Heart right ventricle (tissue), 16 donors: ENCODE measurements at places on chromosomes 13 and 19. TPM values are rescaled to one million over a fixed set of nuclear protein-coding genes. Genes with fewer than 3 reads are reported as not detected.

The GAPDHS gene
- total RNA-seq, result not detected

The RELB gene
- 6.1 TPM for total RNA-seq

The SH2D3A gene
- 0.45 TPM for total RNA-seq

The ZFP82 gene
- 4.3 TPM for total RNA-seq

GRCh38 chr19:33812388-33813330, 16.0 kb downstream of the KCTD15 start:
- no peak for DNase-seq

- DNase-seq, result no peak
These were observed 11.8 kb downstream of the LIG1 start for GRCh38 chr19:48158210-48158790.

GRCh38 chr13:29255567-29255966, 339.9 kb downstream of the SLC7A1 start:
- no peak for DNase-seq

DNA sequence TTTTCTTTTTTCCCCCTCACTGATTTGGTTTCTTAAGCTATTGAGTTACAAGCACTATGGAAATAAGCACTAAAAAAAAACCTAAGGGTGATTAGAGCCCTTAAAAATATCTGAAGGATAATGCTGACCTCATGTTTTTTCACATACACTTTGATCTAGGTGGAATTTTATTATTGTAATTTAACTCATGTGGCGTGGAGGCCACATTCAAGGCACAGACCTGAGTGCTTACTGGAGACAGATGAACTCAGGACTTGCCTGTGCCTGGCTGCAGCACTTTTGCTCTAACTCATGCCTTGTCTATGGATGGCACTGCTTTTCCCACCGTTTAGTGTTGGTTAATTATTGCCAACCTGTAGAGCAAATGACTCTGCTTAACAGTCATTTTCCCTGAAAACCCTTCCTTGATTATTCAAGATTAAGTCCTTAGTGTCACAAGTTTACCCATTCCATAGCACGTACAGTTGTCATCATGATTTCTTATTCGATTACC, 541.4 kb downstream of the GPC6 start:
- DNase-seq, result no peak
